ENCODE measurements at places on chromosomes 7 and 10. TPM values are rescaled to one million over a fixed set of nuclear protein-coding genes. Genes with fewer than 3 reads are reported as not detected.

OR13A1 gene
- not detected for total RNA-seq

VAX1 gene
- total RNA-seq: not detected

LGI1 gene
- not detected for total RNA-seq

PPP1R17 gene
- total RNA-seq: not detected

SMARCD3 gene
- 1.7 TPM for total RNA-seq

LRRC61 gene
- 24.5 TPM for total RNA-seq

TMEM184A gene
- 0.11 TPM for total RNA-seq

PTF1A gene
- total RNA-seq: not detected

GPR37 gene
- total RNA-seq: not detected

ANXA8 gene
- not detected for total RNA-seq

MYL10 gene
- not detected for total RNA-seq

PTPRN2 gene
- total RNA-seq: 0.66 TPM

NPM3 gene
- 265 TPM for total RNA-seq

SLC16A12 gene
- not detected for total RNA-seq

GDF2 gene
- not detected for total RNA-seq

TACC2 gene
- 0.21 TPM for total RNA-seq

ASZ1 gene
- not detected for total RNA-seq

GJD4 gene
- not detected for total RNA-seq

ODAD2 gene
- not detected for total RNA-seq

HOXA1 gene
- total RNA-seq: 0.11 TPM

OR9A2 gene
- total RNA-seq: not detected

ZNF789 gene
- total RNA-seq: 5.4 TPM

CALHM3 gene
- total RNA-seq: not detected

ANKRD2 gene
- total RNA-seq: not detected

ZNF365 gene
- 3.4 TPM for total RNA-seq

FOXP2 gene
- total RNA-seq: not detected

C10orf53 gene
- not detected for total RNA-seq

HOXA9 gene
- total RNA-seq: 0.76 TPM

TFAM gene
- 157 TPM for total RNA-seq

OR2A7 gene
- total RNA-seq: 0.42 TPM

GATA3 gene
- 42.1 TPM for total RNA-seq

KLLN gene
- total RNA-seq: 0.32 TPM

ADAM22 gene
- total RNA-seq: 1.2 TPM

BHLHA15 gene
- 0.52 TPM for total RNA-seq

VWC2 gene
- total RNA-seq: not detected

TBX20 gene
- 0.14 TPM for total RNA-seq

ANKMY2 gene
- total RNA-seq: 5.7 TPM

GPR85 gene
- not detected for total RNA-seq

IFIT1B gene
- not detected for total RNA-seq

SCIN gene
- not detected for total RNA-seq

CRHR2 gene
- not detected for total RNA-seq

CHRM2 gene
- not detected for total RNA-seq

VSTM2A gene
- not detected for total RNA-seq

HMX2 gene
- 0.11 TPM for total RNA-seq

SORCS1 gene
- not detected for total RNA-seq

MEPCE gene
- 87.2 TPM for total RNA-seq

ASB10 gene
- total RNA-seq: not detected

TFR2 gene
- total RNA-seq: 16.1 TPM

PARD3 gene
- total RNA-seq: 0.53 TPM

TMEM176A gene
- 0.22 TPM for total RNA-seq

SPDYE1 gene
- total RNA-seq: not detected

PNLIPRP2 gene
- total RNA-seq: not detected

TPK1 gene
- 10.5 TPM for total RNA-seq

TMEM178B gene
- 0.23 TPM for total RNA-seq

TYSND1 gene
- 11.6 TPM for total RNA-seq

FAM131B gene
- 0.43 TPM for total RNA-seq
